ENCODE measurements at places on chromosomes 16 and 17.
A peak's percentile ranks its signal among the peaks of the same experiment; 100 is the strongest.

GRCh38 chr16:79466111-79466510 lies 134.4 kb downstream of the MAF start:
- DNase-seq: no peak

- no peak for DNase-seq
Observed at GRCh38 chr17:66635386-66636045, 199.4 kb upstream of the CACNG5 start.

DNA sequence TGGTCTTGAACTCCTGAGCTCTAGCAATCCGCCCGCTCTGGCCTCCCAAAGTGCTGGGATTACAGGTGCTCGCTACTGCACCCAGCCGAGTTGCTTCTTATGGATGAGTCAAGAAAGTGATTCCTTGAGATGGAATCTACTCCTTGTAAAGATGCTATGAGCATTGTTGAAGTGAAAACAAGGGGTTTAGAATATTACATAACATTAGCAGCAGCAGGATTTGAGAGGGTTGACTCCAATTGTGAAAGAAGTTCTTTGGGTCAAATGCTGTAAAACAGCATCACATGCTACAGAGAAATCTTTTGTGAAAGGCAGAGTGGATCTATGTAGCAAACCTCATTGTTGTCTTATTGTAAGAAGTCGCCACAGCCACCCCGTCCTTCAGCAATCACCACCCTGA lies 72.7 kb downstream of the NT5M start:
- DNase-seq: no peak

- DNase-seq: no peak
Observed at GRCh38 chr17:45681706-45682105, 102.4 kb upstream of the CRHR1 start.

- DNase-seq: peak; percentile 73
Observed at GRCh38 chr16:79598348-79599181, 2.0 kb downstream of the MAF start.
